ENCODE measurements at places on chromosomes 1 and 21.
A peak's percentile ranks its signal among the peaks of the same experiment; 100 is the strongest.

DNA sequence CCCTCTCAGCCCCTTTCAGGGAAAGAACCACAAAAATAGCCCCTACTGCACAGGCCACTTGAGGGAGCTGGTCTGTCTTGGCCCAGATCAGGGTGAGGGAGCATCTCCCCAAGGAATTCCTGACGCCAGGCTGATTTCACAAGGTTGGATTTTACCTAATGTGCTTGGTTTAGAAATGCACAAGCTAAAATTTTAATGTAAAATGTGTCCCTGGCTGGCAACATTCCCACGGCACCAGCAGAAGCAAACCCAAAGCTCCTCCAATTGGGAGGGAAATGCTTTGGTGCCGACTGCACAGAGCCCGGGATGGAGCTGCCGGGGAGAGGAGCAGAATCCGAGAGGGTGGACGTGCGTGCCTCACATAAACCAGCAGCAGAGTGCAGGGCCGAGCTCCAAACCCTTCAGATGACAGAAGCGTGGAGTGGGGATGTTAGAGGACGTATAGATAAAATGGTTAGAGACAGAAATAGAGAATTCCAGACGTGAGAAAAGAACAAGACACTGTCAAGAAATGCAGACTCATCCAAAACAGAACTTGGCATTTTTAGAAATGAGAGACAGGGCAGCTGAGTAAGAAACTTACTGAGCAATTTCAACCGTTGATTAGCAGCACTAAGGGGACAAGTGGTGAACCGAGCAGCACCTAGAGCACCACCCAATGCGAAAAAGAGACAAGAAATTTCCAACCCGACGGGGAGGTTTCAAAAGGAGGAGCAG lies 41.6 kb upstream of the TMEM52 start:
- no peak for DNase-seq

GRCh38 chr1:174696026-174696821 lies 248.5 kb downstream of the GPR52 start:
- DNase-seq, result no peak

DNA sequence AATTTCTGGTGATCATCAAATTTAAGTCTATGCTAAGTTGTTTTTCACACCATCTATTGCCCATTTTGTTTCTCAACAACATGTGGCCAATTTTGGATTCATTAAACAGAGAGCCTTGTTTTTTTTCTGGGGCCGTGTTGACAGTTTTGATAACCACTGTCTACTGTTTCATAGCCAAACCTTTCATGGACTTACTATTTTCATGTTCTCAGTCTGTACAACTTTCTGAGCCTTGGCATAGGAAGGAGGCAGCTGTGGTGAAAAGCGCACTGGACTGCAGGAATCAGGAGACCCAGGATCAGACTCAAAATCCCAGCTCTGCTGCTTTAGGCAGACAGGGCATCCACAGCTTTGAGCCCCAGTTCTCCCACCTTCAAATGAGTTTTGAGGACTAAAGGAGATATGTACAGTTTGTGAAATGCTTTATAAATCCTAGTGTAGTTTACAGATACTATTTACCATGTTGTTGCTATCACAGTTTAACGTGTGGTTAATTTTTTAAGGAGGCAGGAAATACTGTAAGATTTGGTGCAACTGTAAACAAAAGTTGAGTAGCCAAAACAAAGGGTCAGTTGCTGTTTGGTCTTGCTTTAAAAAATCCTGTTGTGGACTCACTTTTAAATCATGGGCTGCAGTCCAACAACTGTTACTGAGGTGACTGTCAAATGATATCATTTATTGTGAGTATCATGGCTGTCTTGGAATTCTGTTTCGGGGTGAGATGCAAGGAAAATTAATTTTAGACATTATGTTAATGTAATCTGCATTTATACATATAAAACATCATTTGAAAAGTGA lies 2.9 kb downstream of the MACO1 start:
- no peak for DNase-seq

GRCh38 chr1:58607391-58607790 lies 30.3 kb upstream of the TACSTD2 start:
- DNase-seq, result no peak

GRCh38 chr1:59318271-59318860 lies 21.5 kb downstream of the FGGY start:
- no peak for DNase-seq

GRCh38 chr1:98054367-98054701 lies 133.5 kb upstream of the DPYD start:
- no peak for DNase-seq

GRCh38 chr1:54398963-54399528 lies 7.1 kb downstream of the SSBP3 start:
- no peak for DNase-seq

- DNase-seq, result no peak
Observed at GRCh38 chr1:20183035-20183434, 2.9 kb upstream of the UBXN10 start.

GRCh38 chr1:215530401-215530984 lies 36.6 kb upstream of the KCTD3 start:
- no peak for DNase-seq

- no peak for DNase-seq
Observed at GRCh38 chr1:203126151-203126865, 1.2 kb upstream of the ADORA1 start.

DNA sequence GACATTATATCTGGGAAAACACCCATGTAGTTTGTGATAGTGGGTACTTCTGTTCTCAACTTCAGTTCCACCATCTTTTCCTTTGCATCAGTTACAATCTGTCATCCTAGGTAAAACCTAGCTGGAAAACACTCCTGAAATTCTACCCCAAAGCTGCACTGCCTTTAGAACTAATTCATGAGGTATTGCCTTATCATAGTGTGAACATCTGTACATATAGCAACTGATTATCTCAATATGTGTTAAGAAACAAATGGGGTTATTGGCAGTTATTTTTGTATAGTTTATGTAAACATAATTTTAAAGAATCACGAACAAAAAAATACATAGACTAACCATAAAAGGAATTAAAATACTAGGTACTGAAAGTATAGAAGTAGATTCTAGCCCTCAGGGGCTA lies 6.4 kb upstream of the NEK7 start:
- no peak for DNase-seq

- DNase-seq, result no peak
Observed at GRCh38 chr1:119298687-119299303, 69.8 kb upstream of the HAO2 start.

GRCh38 chr1:172895050-172895460 lies 155.7 kb downstream of the TNFSF18 start:
- no peak for DNase-seq

DNA sequence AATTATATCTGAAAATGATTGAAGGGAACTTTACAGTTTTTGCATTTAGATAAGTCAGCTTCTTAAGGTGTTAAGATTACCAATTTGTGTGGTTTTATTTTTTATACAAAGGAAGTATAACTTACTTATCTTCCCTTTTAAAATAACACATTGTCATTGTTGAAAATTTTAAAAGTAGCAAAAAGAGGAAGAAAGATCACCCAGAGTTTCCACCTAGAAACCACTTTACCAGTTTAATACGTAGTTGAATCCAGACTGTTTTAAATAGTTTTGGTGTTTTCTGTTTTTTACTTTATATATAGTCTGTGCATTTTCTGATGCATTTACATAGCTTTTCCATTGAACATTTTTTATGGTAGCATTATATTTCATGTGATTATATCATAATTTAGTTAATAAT lies 6.1 kb downstream of the CCDC18 start:
- no peak for DNase-seq

DNA sequence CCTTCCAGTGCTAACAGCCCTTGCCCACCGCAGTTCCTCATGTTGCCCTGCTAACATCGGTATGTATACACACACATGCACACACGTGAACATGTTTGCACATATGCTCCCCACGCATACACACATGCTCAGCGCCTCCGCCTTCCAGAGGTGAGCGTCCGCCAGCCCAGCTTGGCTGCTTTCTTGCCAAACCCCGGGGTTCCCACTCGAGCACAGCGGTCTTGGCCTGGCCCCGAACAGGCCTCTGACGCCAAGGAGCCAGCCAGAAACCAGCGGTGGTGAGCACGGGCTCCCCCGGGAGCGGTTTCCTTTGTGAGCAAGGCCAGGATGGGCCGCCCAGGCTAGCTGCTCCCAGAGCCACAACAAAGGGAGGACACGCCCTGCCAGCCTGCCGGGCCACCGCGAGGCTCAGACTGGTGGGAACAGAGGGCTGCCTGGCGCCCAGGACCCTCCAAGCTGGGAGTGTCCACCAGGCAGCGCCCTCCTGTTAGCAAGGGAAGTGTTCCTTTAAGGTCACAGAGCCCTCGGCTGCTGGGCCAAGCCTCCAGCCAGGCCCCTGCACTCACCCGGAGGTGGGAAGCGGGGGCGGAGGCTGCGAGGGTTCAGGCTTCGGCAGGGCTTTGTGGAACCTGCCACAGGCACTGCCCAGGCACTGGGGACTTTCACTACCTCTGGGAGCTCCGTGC lies 65.4 kb downstream of the ALPL start:
- peak; percentile 44 for DNase-seq

DNA sequence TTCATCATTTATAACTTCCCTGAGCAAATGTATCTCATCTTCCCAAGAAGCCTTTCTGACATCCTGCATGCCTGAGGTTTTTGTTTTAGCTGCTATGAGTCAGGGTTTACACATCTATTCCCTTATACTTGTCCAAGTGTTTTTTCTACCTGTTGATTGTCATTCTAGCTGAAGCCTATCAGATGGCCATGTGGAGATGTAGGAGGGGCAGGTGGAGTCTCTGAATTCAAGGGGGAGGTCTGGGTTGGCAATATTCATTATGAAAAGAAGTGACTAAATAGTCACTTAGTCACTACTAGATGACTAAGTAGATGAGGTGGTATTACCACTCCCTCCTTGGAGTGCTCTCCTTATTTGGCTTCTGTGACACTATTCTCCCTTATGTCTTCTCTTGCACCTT lies 52.4 kb downstream of the XCL1 start:
- no peak for DNase-seq

DNA sequence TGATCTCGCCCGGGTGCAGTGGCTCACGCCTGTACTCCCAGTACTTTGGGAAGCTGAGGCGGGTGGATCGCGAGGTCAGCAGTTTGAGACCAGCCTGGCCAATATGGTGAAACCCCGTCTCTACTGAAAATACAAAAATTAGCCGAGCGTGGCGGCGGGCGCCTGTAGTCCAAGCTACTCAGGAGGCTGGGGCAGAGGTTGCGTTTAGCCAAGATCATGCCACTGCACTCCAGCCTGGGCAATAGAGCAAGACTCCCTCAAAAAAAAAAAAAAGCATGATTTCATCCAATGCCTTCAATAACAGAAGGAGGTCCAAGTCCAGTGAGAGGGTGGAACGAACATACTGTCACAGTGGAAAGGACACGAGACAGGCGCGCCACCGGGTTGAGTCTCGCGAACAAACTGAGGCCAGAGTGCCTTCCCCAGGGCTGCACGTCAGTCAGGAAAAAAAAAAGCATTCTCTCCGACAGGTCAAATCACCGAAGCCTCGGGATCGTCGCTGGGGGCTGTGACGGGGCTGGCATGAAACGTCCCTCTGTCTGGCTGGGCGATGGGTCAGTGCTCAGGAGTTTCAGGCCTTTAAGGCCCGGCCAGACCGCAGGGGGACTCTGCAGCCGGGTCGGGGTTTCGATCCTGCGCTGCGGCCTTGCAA lies 8.4 kb upstream of the CROCC start:
- DNase-seq, result no peak

DNA sequence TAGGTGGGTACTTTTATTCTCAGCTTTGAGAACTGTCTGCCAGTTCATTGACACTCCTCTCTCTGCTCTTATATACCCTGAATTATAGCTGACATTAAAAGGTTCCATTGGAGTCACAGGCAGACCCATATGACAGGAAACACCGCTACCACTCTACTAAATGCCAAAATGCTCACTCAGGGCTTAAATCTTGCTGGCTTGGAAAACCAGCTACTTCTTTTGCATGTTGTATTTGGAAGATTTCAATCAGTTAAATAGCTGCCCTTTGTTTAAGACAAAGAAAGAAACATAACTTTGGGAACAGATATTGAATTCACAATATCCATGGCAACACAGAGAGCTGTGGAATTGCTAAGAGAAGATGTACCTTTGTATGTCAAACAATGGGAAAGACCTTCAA lies 876.5 kb downstream of the USP25 start:
- no peak for DNase-seq

GRCh38 chr1:75612976-75613375 lies 2.1 kb upstream of the SLC44A5 start:
- no peak for DNase-seq

GRCh38 chr1:201887116-201887866 lies 1.4 kb upstream of the SHISA4 start:
- DNase-seq, result no peak

DNA sequence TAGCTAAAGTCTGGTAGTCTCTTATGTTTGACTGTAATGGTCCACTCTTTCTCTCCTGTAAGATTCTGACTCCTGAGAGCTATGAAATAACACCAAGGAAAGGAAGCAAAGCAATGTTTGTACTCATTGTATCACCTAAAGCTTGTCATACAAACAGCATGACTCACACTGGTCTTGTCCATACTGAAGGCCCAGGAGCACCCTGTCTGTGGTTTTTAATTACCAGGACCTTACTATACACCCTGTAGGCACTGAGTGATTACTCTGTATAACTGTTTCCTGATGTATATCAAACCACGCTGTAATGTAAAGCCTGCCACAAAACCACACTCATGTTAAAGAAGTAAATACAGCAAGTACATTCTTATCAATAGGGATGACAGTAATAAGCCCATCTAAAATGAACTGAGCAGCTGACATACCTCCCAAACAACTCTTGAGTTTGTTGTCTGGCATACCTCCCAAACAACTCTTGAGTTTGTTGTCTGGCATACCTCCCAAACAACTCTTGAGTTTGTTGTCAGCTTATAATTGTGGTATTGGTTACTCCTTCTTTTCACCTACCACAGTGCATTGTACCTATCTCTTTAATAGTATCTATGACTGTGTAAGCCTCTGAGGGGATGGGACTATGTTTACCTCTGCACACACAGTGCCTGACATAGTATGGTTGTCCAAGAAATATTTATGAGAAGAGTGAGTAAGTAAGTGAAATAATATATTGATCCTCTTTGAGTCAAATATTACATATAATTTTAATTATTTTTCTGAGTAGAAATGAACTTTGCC lies 11.6 kb upstream of the TNFSF18 start:
- no peak for DNase-seq

GRCh38 chr1:242132121-242132817 lies 133.4 kb upstream of the MAP1LC3C start:
- no peak for DNase-seq

DNA sequence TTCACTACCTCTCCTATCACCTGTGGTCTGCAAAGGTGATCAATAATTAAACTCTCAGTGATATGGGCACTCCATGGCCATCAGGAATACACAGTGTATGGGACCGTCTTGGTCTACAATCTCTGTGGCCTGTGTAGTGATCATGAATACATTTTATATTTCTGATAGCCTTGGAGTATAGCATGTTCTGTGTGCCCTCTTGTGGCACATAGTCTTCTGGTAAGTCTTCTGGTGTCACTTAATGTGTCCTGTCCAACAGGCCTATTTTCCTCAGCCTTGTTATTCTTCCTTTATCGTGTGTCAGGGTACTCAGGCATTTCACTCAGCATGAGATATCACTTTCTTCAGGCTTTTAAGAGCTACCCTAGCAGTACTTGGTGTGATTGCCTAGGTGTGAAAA lies 393.6 kb downstream of the AGBL4 start:
- no peak for DNase-seq

All from endothelial cell (in vitro differentiated cells).